Body of pancreas (tissue), 4 donors: ENCODE measurements at places on chromosomes 5 and 9. TPM values are rescaled to one million over a fixed set of nuclear protein-coding genes. Genes with fewer than 3 reads are reported as not detected.

DNA sequence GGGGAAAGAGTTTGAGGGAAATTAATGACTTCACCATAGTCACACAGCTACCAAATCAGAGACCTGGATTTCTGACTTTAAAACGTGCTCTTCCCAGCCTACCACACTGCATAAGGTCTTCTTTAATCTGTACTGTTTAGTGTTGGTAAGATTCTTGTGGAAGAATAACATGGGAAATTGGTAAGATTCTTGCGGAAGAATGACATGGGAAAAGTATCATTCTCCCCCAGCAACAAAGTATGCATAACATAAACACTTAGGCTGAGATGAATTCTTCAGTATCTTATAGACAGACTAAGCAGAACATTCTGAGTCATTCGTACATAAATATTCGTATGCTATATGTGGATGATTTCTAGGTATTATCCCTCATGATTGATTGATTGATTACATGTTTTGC is 170.4 kb downstream of the FOCAD start:
- H3K27me3 ChIP-seq: no peaks in the 10 kb centered on the region
- no peaks in the 10 kb centered on the region for H3K4me1 ChIP-seq
- no peak overlapping the region for H3K27ac ChIP-seq
- no peak overlapping the region for H3K4me3 ChIP-seq

GRCh38 chr9:113614843-113615648 is 151.5 kb downstream of the RGS3 start:
- peaks cover 60% of the 10 kb centered on the region for H3K4me1 ChIP-seq
- no peaks in the 10 kb centered on the region for H3K36me3 ChIP-seq
- peak; percentile 34 for DNase-seq
- H3K27me3 ChIP-seq: no peaks in the 10 kb centered on the region

GRCh38 chr5:17096952-17097695 is 120.3 kb upstream of the BASP1 start:
- no peaks in the 10 kb centered on the region for H3K27me3 ChIP-seq
- no peak overlapping the region for H3K27ac ChIP-seq
- peak; percentile 9 for DNase-seq
- no peaks in the 10 kb centered on the region for H3K4me1 ChIP-seq
- no peaks in the 10 kb centered on the region for H3K36me3 ChIP-seq

- no peaks in the 10 kb centered on the region for H3K36me3 ChIP-seq
- no peak overlapping the region for H3K4me3 ChIP-seq
- H3K27ac ChIP-seq: no peak overlapping the region
- no peaks in the 10 kb centered on the region for H3K27me3 ChIP-seq
- DNase-seq: no peak
Observed at GRCh38 chr5:76521240-76521758, 101.9 kb downstream of the F2RL2 start.

- no peak for DNase-seq
- no peaks in the 10 kb centered on the region for H3K36me3 ChIP-seq
- no peaks in the 10 kb centered on the region for H3K4me1 ChIP-seq
Observed at GRCh38 chr5:41722359-41722950, 147.8 kb downstream of the OXCT1 start.

GRCh38 chr5:10584714-10585517 is 21.0 kb downstream of the ANKRD33B start:
- H3K27ac ChIP-seq: no peak overlapping the region
- no peaks in the 10 kb centered on the region for H3K36me3 ChIP-seq
- H3K27me3 ChIP-seq: no peaks in the 10 kb centered on the region
- H3K4me3 ChIP-seq: no peak overlapping the region
- no peaks in the 10 kb centered on the region for H3K4me1 ChIP-seq

Gene SLC46A2
- total RNA-seq: not detected

GRCh38 chr9:7871977-7872730 is 72.6 kb upstream of the DMAC1 start:
- H3K36me3 ChIP-seq: no peaks in the 10 kb centered on the region
- no peaks in the 10 kb centered on the region for H3K27me3 ChIP-seq
- no peak overlapping the region for H3K27ac ChIP-seq

GRCh38 chr5:73663161-73663859 is 37.3 kb downstream of the ARHGEF28 start:
- DNase-seq: no peak
- peaks cover 52% of the 10 kb centered on the region for H3K4me1 ChIP-seq
- no peaks in the 10 kb centered on the region for H3K36me3 ChIP-seq
- H3K27ac ChIP-seq: no peak overlapping the region
- no peak overlapping the region for H3K4me3 ChIP-seq
- no peaks in the 10 kb centered on the region for H3K27me3 ChIP-seq

Gene C9
- not detected for total RNA-seq

DNA sequence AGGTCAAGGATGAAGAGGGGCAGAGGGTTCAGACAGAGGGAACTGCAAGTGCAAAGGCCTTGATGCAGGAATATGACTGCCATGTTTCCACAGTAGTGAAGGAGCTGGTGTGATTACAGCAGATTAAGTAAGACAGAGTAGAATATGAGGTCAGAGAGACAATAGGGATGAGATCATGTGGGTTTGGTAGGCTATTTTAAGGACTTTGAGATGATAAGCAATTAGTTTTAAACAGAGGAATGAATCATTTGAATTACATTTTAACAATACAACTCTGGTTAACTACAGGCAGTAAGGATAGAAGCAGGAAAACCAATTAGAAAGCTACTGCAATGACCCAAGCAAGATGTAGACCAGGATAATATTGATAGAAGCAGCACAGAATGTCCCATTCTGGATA is 7.7 kb downstream of the CENPK start:
- H3K36me3 ChIP-seq: no peaks in the 10 kb centered on the region
- no peak overlapping the region for H3K27ac ChIP-seq
- no peak for DNase-seq
- no peaks in the 10 kb centered on the region for H3K4me1 ChIP-seq
- no peak overlapping the region for H3K4me3 ChIP-seq

- no peaks in the 10 kb centered on the region for H3K36me3 ChIP-seq
- H3K27ac ChIP-seq: no peak overlapping the region
- H3K4me1 ChIP-seq: no peaks in the 10 kb centered on the region
- DNase-seq: no peak
Observed at GRCh38 chr5:117327511-117327910, 752.9 kb upstream of the SEMA6A start.

GRCh38 chr9:116870566-116870965 is 183.5 kb downstream of the TRIM32 start:
- no peaks in the 10 kb centered on the region for H3K36me3 ChIP-seq
- H3K27me3 ChIP-seq: no peaks in the 10 kb centered on the region
- peak overlapping the region; percentile 15 for H3K27ac ChIP-seq
- DNase-seq: peak; percentile 61
- peaks cover 7% of the 10 kb centered on the region for H3K4me1 ChIP-seq

Gene GAPVD1
- 48.8 TPM for total RNA-seq

DNA sequence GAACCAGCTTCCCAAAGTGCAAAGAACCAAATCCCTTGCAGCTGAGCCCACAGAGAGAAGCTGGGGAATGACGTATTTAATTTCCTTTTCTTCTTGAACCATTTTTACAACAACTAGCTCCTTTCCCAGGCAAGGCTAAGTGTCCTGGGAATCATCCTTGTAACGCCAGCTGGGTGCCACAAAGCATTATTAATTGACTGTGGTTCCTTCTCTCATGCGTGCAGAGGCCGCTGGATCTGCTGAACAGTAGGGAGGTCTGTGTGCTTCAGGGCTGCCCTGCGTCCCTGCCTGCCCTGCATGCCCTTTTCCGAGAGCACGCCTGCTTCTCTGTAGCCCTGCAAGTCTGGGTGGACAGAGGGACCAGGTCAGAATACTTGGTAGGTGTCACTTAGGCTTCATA is 124.1 kb upstream of the OTULINL start:
- no peak overlapping the region for H3K4me3 ChIP-seq
- H3K27me3 ChIP-seq: no peaks in the 10 kb centered on the region
- peaks cover 21% of the 10 kb centered on the region for H3K4me1 ChIP-seq
- no peaks in the 10 kb centered on the region for H3K36me3 ChIP-seq
- H3K27ac ChIP-seq: peak overlapping the region; percentile 66

Gene EIF4E1B
- 0.26 TPM for total RNA-seq

Gene ABCA1
- 18.1 TPM for total RNA-seq
